ENCODE measurements at places on chromosomes 5 and 9.
A peak's percentile ranks its signal among the peaks of the same experiment; 100 is the strongest.

GRCh38 chr9:16730162-16730561 lies 140.3 kb downstream of the BNC2 start:
- DNase-seq: no peak

- no peak for DNase-seq
Observed at GRCh38 chr5:33978306-33978705, 6.2 kb downstream of the SLC45A2 start.

DNA sequence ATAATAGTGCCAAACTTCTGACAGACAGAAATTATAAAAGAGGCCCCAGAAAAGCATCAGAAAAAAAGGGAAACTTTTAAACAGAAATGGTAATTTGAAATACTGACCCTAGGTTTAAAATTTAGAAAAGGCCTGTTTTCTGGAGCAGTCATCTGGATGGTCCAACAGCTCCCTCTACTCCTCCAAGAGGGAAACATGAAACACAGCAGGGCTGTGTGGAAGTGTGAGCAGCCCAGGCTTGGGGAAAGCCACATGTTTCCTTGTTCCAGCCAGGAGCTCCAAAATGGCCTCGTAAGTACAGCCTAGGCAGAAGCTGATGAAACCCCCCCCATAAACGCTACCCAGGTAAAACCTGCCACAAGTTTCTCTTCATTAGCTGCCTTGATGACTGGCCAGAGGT lies 499.3 kb upstream of the ADAMTS16 start:
- no peak for DNase-seq

DNA sequence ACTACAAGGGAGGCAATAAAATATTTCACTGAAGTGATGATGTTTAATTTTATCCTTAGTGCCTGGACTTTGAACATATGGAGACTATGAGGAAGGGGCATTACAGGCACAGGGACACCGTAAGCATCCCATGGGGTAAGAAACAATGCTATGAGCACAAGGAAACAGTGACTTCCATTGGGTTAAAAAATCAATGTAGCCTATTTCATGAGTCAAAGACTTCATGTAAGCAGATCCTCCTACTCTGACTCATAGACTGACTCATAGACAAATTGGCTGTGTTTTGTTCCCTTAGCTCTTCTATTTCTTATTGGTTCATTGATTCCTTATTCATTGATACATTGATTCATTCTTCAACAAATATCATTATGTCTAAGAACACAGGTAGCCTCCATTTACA lies 351.0 kb downstream of the PRELID2 start:
- DNase-seq: no peak

- DNase-seq: no peak
Observed at GRCh38 chr9:16206518-16206917, 653.7 kb downstream of the CCDC171 start.

- peak; percentile 18 for DNase-seq
Observed at GRCh38 chr5:1754531-1755220, 45.0 kb downstream of the MRPL36 start.
